CD8-positive, alpha-beta memory T cell (primary cell): ENCODE measurements at places on chromosomes 5 and 9.

DNA sequence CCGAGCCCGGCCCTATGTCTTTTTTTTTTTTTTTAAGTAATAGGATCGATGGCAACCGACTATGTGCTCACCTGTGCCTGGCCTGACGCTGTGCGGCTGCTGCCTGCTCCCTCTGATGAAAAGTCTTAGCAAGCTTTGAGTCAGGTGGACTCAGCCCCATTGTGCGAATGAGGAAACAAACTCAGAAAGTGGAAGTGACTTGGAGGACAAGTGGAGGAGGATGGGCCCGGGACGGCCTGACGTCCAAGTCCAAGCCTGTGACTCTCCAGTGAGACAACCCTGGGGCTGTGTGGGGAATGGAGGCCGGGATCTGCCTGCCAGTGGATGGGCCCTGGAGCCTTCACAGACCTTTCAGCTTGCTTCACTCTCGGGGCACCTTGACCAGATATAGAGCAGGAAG, 57.9 kb downstream of the EXD3 start:
- no peak for DNase-seq

DNA sequence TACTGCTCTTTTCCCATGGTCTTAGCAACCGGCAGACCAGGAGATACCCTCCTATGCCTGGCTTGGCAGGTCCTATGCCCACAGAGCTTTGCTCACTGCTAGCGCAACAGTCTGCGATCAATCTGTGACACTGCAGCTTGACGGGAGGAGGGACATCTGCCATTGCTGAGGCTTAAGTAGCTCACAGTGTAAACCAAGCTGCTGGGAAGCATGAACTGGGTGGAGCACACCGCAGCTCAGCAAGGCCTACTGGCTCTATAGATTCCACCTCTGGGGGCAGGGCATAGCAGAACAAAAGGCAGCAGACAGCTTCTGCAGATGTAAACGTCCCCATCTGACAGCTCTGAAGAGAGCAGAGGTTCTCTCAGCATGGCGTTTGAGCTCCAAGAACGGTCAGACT, 40.4 kb downstream of the MCTP1 start:
- no peak for DNase-seq

GRCh38 chr5:76604838-76605237, 18.4 kb downstream of the F2RL2 start:
- DNase-seq, result no peak

DNA sequence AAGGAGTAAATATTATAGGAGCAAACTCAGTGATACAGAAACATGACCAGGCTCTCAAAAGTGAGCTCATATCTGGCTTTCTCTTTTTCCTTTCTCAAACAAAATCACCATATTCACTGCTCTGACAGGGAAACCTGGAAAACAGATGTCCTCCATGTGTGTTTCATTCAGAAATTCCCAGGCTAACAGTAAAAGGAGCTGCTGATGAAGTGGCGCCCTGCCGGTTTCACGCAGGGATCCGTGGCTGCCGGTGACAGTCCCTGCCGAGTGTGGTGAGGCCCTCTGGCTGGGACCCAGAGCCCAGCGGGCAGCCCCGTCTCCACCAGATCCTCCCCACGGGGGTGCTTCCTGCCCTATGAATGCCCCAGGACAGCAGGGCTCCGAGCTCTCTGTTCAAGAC, 208.1 kb downstream of the GNA14 start:
- no peak for DNase-seq

- no peak for DNase-seq
Observed at GRCh38 chr5:55407059-55407684, 99.4 kb downstream of the MTREX start.

GRCh38 chr9:121473229-121473628, 26.4 kb downstream of the GGTA1 start:
- DNase-seq, result no peak

- DNase-seq, result no peak
Observed at GRCh38 chr9:110835404-110835803, 166.8 kb downstream of the MUSK start.

DNA sequence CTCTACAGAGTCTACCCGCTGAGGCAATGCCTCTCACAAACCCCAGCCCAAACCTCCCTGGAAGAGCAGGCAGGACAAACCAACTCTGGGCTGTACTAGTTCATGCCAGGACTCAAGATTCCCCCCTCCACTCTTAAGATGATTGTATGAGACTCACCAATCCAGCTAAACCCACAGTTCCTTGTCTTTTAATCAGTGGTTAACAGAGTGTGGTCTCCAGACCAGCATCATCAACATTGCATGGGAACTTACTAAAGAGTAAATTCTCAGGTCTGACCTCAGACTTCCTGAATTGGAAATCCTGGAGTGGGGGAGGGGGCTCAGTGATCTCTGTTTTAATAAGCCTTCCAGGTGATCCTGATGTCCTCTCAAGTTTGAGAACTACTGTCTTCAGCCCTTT, 240.9 kb downstream of the GAS1 start:
- DNase-seq, result no peak

DNA sequence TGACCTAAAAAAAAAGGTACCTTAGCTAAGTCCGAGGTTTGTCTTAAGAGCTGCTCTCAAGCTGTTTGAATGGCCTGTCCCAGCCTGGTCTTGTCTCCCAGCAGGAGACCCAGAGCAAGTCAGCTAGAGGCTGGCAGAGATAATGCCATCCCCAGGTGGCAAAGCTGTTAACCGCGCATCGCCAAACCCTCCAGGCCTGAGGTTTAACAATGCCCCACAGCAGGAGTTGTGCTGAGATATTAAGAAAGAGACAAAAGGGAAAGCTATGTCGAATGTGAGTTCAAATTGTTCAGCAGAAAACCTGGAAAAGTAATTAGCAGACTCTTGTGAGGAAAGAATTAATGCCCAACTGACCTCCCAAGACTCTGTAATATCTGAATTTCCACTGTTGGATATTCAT, 187.1 kb downstream of the FSTL4 start:
- no peak for DNase-seq

DNA sequence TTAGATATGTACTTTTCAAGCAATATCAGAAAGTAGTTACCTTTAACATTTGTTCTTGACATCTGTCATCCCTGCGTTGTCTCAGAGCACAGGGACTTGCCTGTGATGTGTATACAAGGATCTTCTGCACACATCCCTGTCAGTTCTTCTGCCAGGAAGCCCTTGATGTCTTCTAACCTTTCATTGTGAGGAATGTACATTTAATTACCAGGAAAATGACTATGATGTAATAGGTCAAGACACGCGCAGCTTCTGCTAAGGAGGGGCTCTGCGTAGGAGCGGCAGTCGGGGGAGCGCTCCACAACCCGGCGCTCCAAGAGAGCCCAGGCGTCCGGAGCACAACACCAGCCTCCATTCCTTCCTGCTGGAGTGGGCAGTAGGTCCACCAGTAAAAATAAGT, 119.7 kb downstream of the IRX2 start:
- DNase-seq, result no peak

DNA sequence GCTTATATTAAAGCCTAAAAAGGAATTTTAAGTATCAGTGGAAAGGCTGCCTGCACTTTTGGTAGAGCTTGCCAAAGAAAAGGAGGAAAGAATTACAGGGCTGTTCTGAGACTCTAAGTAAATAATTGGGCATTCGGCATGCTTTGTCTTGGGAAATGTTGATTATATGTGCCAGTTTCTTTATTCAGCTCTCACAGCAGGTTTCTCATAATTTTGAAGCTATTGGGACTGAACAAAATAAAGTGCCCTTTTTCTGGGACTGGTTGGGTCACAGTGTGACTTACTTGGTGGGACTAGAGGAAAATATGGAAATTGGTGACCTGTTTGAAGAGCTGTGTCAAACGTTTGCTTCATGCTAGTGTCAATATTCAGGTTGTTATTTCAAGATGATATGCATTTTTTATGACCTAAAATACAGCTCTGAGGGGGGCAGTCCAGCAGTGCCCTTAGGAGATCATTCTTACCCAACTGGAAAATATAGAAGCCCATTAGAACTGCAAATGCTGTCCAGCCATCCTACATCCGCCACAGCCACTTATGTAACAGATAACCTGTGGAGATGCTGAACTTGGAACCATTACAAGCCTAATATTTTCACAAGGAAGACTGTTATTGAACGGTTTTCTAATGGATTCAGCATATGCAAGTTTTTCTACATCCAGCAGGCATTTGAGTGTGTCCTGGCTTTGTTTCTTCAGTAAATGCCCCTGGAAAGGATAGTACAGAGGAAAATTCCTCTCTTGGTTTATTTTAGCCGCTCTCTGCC, 122.4 kb downstream of the SNCAIP start:
- no peak for DNase-seq
